ENCODE measurements at places on chromosomes 3 and 15.

DNA sequence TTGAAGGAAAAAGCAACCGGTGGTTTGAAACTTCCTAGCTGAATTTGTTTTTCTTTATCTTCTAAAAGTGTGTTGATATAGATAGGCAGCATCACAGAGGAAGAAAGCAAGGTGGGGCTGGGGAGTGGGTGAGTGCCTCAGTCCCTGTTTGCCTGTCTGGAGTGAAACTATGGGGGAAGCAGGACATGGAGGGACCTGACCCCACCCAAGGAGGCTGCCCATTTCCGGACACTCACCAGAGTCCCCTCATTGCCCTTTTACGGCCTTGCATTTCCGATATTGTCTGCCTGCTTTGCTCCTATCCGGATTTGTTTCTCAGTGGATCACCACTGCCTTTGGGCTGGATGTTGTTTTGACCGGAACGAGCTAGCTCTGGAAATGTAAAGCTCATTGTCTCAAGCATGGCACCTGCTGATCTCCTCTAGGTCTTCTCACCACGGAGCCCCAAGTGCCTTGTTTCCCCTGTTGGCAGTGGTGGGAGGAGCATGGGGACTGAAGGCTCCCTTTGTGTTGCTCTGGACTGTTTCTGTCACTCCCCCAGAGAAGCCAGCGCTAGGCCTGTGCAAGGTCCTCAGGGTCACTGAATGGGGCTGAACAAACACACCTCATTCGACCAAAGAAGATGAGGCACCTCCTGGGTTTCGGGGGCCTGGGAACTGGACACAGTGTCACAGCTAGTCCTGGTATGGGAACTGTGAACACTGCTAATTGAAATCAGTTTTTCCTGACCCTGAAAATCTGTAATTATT is 7.0 kb downstream of the CLDN11 start:
- DNase-seq = no peak

GRCh38 chr3:4218456-4219226 is 84.5 kb upstream of the SETMAR start:
- DNase-seq = no peak

DNA sequence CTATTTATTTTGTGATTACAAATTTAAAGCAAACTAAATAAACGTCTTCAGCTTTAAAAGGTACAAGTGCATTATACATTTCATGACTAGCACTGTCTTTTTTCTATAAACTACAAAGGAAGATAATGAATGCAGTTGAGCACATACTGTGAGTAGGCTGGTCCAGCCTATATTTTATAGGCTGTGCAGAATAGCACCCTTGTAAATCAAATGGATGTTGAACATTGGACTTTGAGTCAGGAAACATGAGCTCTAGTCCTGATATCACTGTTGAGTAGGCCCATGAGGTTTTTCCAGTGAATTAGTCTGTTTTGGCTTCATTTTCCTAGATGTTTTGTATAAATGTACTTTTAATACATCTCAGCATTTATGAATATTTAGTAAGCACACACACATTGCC is 447.3 kb upstream of the KCNMB2 start:
- DNase-seq = no peak

GRCh38 chr15:60400944-60401343 is 3.2 kb upstream of the ANXA2 start:
- DNase-seq = no peak

DNA sequence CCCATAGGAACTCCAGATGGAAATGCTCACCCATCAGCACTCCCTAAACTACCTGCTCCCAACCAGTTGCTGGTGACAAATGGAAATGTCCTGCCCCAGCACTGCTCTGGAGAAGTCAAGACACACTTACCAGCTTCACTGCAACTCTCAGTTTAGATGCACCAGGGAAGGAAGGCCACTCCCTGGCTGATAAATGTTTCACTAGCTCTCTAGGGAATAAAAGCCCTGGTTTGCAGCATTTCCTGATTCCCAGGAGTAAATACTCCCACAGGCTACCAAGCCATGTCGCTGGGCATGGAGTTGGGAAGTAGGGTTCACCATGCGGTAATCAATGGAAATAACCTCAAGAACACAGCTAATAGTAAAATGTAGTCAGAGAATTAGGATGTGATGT is 112.0 kb upstream of the NEO1 start:
- no peak for DNase-seq

GRCh38 chr3:119330858-119331257 is 36.7 kb downstream of the ARHGAP31 start:
- peak; percentile 48 for DNase-seq

DNA sequence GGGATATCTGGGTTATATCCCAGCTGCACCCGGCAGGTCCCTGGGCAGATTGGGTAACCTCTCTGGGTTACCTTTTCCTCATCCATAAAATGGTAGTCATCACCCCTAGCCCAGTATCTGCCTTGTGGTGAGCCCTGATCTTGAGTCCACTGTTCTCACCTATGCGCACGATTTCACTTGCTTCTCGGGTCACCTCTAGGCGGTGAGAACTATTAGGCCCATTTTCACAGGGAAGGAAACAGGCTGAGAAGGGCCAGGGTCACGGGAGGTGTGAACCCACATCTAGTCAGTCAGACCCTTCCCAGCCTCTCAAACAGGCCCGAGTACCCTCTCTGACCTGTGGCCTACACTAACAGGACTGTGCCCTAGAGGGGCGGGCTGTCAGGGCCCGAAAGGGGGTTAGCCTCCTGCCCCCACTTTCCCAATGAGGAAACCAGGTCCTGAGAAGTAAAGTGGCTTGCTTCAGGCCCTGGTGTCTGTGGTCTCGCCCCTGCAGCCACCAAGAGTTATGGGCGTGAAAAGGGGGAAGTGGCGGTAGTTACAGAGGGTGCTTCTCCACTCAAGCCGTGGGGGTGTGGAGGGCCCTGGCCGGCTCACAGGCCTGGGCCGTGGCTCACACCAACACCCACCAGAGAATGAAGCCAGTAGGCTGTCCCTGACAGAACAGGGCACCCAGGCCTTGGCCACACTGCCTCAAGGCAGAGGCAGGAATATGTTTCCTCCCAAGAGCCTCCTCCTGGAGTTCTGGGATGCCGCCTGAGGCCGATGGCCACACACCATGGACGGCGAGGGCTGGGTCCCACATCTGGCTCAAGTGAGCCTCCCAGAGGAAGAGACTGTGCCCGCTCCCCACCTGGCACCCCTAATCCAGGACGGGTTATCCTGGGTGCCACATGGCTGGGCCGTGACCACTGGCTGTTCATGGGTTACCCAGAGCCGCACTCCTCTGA is 19.5 kb downstream of the PSTPIP1 start:
- no peak for DNase-seq

GRCh38 chr3:127886231-127886955 is 28.6 kb upstream of the KBTBD12 start:
- DNase-seq = no peak
